ENCODE measurements at places on chromosomes 2 and 18.

GRCh38 chr2:222606306-222606705 lies 49.6 kb downstream of the FARSB start:
- no peak for DNase-seq

DNA sequence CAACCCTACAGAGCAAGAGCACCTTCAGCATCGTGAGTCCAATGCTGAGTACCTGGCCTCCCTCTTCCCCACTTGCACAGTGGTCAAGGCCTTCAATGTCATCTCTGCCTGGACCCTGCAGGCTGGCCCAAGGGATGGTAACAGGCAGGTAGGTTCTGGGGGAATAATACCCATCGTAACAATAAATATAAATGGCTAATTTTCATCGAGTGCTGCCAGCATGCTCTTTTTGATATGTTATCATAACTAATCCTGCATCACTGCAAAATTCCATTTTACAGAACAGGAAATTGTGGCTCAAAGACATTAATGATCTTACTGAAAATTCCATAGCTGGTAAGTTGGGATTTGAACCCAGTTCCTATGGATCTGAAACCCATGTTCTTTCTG lies 22.2 kb downstream of the STEAP3 start:
- DNase-seq, result no peak

DNA sequence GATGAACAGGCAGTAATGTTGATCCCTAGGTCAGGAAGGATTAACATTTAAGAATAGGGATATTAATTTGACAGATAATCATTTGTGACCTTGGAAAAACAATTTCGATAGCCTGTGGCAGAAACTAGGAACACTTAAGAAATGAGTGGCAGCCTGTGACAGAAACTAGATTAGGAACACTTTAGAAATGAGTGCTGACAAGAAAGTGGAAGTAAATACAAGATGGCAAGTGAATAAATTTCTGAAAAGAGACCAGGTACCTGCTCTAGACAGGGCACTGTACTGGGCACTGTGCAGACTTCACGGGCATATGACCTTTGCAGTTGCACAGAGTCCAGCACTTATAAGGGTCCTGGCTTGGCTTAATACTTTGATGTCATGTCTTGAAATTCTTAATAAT lies 5.5 kb upstream of the HNRNPA3 start:
- no peak for DNase-seq

- DNase-seq, result peak; percentile 58
Measured at GRCh38 chr2:117979911-117980701, 33.8 kb downstream of the CCDC93 start.

- peak; percentile 71 for DNase-seq
Measured at GRCh38 chr2:26300234-26300925, 45.6 kb upstream of the SELENOI start.

- DNase-seq, result no peak
Measured at GRCh38 chr2:129144082-129144791, 825.6 kb upstream of the HS6ST1 start.

- no peak for DNase-seq
Measured at GRCh38 chr18:5513947-5514346, 29.9 kb downstream of the EPB41L3 start.

GRCh38 chr2:59223742-59224141 lies 982.6 kb upstream of the FANCL start:
- no peak for DNase-seq

- DNase-seq, result no peak
Measured at GRCh38 chr18:76721207-76721996, 101.0 kb upstream of the ZNF236 start.

DNA sequence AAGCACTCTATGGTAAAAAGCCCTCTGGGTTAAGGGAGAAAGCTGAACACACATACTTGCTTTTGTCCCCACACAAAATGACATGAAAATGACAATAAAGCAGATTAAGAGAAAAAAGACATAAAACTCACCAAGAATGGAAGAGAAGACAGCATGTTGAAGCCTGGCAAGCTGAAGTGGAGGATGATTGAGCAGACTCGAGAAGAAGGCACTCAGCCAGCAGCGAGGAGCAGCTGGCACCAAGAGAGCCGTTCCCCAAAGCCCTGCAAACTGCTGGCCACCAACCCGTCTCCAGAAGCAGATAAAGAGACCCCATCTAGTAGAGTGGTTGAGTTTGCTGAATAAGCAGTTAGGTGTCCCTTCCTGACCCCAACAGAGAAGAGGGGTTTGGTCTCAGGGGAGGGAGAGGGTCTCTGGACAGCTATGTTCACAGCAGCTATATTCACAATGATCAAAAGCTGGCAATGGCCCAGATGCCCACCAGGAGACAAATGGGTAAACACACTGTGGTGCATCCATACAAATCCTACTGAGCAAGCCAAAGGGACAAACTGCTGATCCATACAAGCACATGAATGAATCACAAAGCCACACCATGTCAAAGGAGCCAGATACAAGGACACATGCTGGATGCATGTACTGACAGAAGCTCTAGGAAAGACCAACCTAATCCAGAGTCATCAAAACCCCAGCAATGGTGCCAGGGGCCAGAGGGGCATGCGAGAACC lies 36.9 kb downstream of the FAM168B start:
- DNase-seq, result no peak

GRCh38 chr2:99448556-99448955 lies 41.3 kb downstream of the REV1 start:
- DNase-seq, result no peak

GRCh38 chr2:142796161-142796560 lies 81.3 kb upstream of the KYNU start:
- DNase-seq, result no peak

GRCh38 chr2:113157897-113158753 lies 15.6 kb upstream of the PSD4 start:
- peak; percentile 31 for DNase-seq

DNA sequence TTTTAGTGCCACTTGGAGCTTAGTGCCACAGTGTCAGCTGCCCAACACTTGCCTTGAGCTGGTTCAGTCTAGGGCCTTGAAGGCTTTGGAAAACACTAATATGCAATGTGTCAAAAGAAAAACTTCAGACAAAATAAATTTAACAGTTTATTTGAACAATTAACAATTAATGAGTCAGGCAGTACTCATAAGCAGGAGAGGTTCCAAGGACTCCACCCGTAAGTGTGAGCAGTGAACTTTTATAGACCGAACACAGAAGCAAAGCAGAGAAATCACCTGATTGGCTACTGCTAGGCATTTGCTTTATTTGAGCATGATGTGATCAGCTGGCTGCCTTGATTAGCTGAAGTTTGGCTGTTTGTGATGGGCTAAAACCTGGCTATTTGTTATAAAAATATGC lies 49.5 kb upstream of the TBC1D8 start:
- no peak for DNase-seq

GRCh38 chr2:53744395-53745065 lies 23.1 kb upstream of the CHAC2 start:
- DNase-seq, result no peak
